ENCODE measurements at places on chromosomes 3 and 15.

- no peak for DNase-seq
Observed at GRCh38 chr3:151197981-151198767, 4.8 kb downstream of the GPR171 start.

DNA sequence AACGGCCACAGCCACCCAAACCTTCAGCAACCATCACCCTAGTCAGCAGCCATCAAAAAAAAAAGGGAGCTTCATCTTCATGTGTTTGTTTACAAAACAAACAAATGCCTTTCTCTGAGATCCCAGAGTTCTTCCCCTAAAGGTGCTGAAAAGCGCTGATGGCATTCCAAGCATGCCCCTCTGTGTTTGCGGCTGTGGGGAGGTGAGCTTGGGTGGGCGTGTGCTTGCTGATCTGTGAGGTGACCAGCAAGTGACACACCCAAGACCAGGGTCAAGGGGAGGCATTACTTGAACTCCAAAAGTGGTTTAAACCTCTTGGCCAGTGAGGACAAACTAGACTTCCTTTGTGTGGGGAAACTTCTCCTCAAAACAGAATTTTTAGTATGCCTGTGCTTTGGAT lies 81.5 kb downstream of the DHX36 start:
- no peak for DNase-seq

GRCh38 chr3:17806201-17806600 lies 63.8 kb upstream of the TBC1D5 start:
- no peak for DNase-seq

DNA sequence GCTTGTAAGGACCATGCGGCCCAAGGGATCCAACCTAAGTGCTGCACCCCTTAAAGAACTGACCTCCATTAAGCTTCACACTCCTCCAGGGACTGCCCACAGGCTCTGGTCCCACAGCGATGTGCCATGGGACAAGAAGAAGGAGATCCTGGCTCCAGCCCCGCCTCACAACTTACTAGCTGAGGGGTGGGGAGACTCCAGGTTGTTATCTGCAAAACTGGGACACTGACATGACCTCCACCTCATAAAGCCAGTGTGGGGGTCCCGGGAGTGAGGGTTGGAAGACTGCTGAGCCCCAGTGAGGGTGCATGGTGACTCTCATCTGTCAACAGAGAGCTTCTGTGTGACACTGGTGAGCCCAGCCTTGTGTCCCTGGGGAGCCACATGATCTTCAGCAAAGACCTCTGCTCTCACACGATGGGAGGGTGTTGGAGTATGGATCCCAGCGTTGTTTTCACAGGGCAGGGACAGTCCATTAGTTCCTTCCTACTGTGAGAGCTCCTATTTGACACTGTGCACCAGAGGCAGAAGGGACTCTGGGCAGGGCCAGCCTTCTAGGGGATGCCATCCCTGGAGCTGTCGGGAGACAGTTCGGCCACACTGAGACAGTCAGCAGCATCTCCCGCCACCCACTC lies 26.7 kb downstream of the EAF1 start:
- no peak for DNase-seq

- no peak for DNase-seq
Observed at GRCh38 chr3:15595955-15596354, 5.4 kb downstream of the HACL1 start.

DNA sequence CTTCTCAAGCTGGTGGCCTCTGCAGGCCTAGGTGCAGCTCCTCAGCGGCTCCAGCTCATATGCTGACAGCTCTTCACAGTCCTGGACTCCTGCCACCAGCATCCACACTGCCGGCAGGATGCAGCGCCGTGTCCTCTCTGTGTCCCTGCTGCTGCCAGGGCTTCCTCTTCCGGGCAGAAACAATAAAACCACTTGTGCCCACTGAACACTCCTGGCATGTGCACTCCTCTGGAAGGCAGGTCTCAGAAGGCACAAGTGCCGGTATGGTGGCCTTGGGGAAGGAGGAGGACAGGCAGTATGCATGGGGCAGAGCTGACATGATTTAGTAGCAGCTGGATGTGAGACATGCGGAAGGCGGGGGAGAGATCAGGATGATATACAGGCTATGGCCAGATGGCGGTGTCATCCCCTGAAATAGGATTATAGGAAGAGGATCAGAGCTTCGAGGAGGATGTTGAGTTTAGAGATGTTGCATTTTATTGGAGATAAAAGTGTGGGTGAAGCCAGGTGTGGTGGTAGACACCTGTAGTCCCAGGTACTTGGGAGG lies 7.5 kb upstream of the MAN2A2 start:
- no peak for DNase-seq

- DNase-seq, result no peak
Observed at GRCh38 chr3:177426878-177427495, 229.7 kb upstream of the TBL1XR1 start.

- DNase-seq, result no peak
Observed at GRCh38 chr15:94335616-94336015, 104.3 kb downstream of the MCTP2 start.

GRCh38 chr3:25423780-25424588 lies 4.1 kb upstream of the RARB start:
- no peak for DNase-seq

DNA sequence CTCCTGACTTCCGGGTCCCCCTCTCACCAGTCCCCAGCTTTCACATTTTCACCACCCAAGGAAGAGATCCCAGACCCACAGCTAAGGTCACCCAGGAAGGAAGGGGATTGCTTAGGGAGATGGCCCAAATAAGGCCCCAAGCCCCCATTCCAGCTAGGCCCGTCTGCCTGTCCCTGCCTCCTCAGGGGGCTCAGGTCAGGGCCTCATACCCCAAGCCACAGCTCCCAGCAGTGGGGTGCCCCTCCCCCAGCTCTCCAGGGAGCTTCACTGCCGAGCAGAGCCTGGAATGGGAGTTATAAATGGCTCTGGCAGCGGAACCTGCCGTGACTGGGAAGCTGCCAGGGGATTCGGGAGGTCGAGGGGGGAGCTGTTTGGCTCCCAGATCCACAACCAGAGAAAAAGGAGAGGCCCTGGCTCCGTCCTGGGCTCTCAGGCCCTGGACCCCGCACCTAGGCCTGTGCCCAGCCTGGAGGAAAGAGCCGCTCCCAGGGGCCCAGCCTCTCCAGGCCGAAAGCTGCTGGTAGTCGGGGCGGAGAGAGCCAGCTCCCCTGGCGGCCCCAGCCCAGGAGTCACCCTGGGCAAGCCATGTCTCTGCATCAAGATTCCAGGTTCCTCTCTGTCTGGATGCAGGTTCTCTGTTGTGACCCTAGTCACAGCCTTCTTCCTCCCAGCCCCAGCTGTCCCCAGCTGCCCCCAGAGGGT lies 550 bp downstream of the CCDC9B start:
- DNase-seq, result no peak

GRCh38 chr3:3664935-3665334 lies 134.3 kb upstream of the LRRN1 start:
- DNase-seq, result no peak

DNA sequence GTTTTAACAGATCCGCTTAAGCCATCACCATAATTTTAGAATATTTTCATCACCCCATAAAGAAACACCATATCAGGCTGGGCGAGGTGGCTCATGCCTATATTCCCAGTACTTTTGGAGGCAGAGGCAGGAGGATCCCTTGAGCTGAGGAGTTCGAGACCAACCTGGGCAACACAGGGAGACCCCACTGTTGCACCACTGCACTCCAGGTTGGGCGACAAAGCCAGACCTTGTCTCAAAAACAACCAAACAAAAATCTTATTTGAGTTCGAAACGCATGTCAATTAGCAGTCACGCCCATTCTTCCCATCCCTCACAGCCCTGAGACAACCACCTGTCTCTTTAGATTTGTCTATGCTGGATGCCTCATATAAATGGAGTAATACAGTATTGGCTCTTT lies 119.9 kb downstream of the KLF13 start:
- no peak for DNase-seq

DNA sequence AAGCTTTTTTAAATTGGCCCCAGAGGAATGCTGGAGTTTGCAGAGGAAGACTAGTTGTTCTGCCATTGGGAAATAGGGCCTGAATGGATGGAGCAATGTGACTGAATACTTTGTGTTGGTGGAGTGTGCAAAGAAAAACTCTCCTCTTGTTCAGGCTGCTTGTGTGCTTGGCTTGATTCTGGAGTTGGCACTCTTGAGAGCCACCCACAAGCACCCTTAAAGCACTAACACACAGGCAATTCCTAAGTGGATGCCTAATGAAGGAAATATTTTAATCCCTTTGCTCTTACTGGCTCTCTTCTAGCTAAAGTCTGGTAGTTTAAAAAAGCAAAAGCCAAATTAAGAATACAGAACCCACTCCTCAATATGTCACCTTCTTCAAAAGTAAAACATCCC lies 304.4 kb upstream of the C2CD4B start:
- no peak for DNase-seq

GRCh38 chr3:114120211-114120610 lies 58.6 kb downstream of the DRD3 start:
- no peak for DNase-seq

- no peak for DNase-seq
Observed at GRCh38 chr15:80183306-80183705, 30.5 kb downstream of the FAH start.

DNA sequence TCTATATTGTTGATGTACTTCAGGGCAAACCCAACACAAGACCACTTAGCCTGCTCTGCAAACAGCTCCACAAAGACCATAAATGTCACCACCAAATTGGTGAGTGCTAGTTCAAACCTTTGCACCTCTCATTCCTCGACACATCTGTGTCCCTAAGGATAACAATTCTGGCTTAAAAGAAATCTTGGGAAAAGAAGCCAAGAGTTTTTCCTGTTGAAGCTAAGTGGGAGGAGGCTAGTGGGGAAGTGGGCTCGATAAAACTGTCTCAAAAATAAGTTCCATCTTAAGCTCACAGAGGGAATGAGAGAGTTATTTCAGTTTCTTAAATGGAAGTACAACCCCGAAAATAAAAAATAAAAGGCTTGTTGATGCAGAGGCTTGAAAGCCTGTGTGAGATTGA lies 40.4 kb upstream of the PRICKLE2 start:
- DNase-seq, result no peak

- no peak for DNase-seq
Observed at GRCh38 chr3:108219336-108219735, 2.9 kb downstream of the IFT57 start.

DNA sequence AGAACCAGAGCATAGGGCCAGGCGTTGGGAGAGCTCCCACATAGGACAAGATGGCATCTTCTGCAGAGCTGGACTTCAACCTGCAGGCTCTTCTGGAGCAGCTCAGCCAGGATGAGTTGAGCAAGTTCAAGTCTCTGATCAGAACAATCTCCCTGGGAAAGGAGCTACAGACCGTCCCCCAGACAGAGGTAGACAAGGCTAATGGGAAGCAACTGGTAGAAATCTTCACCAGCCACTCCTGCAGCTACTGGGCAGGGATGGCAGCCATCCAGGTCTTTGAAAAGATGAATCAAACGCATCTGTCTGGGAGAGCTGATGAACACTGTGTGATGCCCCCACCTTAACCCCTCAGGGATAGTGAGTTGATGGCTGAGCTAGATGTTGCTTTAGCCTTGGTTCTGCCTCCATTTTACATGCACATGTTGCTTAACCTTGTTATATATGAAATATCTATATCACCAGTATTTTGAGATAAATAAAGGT lies at the start of gene PYDC2:
Gene PYDC2, plus strand, starts transcription at position 51 of the 483 bp plus-strand sequence. Its CDS starts 0 bp downstream, at position 51.
- no peak for DNase-seq

- DNase-seq, result no peak
Observed at GRCh38 chr15:81235276-81236123, 38.8 kb downstream of the IL16 start.

All from activated naive CD4-positive, alpha-beta T cell (primary cell).